ENCODE measurements at places on chromosomes 6 and 20.

DNA sequence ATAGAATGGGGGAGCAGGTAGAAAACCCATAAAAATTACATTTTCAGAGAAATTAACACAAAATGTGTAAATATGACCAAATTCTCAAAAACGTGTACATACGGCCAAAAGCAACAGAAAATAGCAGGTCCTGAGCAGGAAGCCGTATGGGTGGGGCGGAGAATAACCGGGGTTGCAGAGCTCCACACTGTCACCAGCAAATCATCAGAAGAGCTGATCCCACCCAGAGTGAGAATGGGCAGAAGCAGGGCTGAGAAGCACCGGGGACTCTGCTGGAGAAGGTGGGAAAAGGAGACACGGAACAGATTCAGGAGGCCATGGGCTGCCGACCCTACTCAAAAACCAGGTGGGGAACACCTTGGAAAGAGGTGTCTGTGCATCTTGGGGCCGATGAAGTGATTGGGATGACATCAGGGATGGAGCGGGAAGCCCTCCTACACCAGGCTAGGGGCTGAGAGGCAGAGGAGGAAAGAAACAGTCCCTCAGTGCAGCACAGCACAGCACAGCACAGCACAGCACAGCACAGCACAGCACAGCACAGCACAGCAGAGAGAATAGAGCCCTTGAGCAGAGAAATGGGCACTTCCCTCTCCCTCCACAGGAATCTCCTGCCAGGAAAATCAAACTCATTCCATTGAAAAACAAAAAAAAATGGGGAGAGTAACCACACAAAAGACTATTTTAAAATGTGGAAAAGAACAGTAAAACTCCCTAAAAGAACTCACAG lies 22.3 kb downstream of the STX7 start:
- DNase-seq, result no peak

DNA sequence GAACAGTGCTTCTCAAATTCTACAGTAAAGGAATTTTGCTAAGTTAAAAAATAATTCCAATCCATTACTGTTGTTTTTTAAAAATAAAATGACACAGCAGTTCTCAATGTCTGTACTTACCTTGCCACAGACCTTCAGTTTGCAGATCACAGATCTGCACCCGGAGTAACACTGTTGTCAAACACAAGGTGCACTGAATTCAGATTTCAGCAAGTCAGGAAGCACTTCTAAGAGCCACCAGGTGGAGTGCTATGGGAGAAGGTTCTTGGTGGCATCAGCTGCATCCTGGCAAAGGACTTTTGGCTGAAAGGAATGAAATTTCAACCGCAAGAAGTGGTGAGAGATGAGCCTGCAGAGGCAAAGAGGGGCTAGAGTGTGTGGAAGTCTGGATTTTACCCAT lies 17.4 kb downstream of the RSPH4A start:
- DNase-seq, result no peak

GRCh38 chr20:50034567-50035180 lies 51.9 kb downstream of the SNAI1 start:
- no peak for DNase-seq

- no peak for DNase-seq
Observed at GRCh38 chr20:3710011-3710466, 2.4 kb downstream of the SIGLEC1 start.

DNA sequence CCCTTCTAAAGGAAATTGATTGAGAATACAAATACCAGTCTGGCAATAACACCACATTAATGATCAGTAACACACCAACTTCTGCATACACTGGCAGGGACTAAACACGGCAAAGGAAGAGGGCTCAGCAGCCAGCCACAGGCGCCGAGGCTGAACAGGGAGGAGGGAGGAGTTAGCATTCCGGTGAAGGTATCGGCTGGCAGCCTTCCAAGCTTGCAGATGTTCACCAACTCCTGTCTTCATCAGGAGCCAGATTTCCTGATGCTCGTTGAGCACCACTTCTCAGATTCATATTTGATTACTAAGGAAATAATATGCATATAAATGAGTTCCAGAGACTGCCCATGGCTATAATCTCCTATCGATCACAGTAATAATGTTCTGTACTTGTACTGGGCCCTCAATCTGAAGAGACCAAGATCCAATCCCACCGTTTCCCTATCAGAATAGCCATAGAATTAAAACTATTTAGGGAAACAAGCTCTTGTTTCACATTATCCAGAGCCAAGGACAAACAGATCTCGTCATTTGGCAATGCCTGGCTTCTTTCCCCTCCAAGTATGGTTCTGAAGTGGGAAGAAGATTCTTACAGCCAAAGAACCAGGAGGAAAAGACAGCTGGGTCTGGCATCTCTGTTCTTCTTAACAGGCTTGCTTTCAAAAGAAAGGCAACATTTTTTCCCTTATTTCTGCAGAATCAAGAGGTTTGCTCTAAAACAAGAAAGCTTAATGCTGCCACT lies 42.2 kb downstream of the GFOD1 start:
- no peak for DNase-seq

- no peak for DNase-seq
Observed at GRCh38 chr6:3619201-3619600, 132.3 kb downstream of the PXDC1 start.

DNA sequence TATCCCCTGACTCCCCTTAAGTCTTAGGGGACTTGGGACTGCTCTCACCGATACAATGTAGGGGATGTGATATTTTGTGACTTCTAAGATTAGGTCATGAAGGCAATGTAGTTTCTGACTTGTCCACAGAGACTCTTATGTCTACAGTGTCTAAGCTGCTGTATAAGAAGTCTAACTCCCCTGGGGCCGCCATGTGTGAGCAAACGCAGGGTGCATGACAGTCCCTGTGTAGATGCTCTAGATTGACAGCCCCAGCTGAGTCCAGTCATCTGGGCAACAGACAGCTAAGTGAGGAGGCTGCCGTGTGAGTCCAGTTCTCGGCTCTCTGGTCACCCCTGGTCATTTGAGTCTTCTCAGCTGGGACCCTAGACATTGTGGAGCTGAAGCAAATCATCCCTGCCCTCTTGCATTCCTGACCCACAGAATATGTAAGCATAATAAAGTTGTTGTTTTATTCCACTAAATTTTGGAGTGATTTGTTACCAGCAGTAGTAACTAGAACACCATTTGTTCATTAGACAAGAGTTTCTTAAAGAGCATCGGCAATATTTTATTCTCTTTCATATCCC lies 743.3 kb upstream of the CHD6 start:
- DNase-seq, result no peak

Data from nucleus accumbens (tissue), 56 donors.